ENCODE measurements at places on chromosomes 3 and 15. TPM values are rescaled to one million over a fixed set of nuclear protein-coding genes. Genes with fewer than 3 reads are reported as not detected.

- peak; percentile 15 for DNase-seq
Measured at GRCh38 chr3:33115024-33115768, 1.4 kb downstream of the CRTAP start.

The CCDC80 gene
- 1,947 TPM for total RNA-seq

GRCh38 chr15:25743548-25744275, 119.4 kb downstream of the ATP10A start:
- peak; percentile 27 for DNase-seq

The DUOX1 gene
- total RNA-seq, result not detected

- peak; percentile 87 for DNase-seq
Measured at GRCh38 chr3:177470197-177470941, 273.1 kb upstream of the TBL1XR1 start.

The LRRC49 gene
- total RNA-seq, result 12.5 TPM

DNA sequence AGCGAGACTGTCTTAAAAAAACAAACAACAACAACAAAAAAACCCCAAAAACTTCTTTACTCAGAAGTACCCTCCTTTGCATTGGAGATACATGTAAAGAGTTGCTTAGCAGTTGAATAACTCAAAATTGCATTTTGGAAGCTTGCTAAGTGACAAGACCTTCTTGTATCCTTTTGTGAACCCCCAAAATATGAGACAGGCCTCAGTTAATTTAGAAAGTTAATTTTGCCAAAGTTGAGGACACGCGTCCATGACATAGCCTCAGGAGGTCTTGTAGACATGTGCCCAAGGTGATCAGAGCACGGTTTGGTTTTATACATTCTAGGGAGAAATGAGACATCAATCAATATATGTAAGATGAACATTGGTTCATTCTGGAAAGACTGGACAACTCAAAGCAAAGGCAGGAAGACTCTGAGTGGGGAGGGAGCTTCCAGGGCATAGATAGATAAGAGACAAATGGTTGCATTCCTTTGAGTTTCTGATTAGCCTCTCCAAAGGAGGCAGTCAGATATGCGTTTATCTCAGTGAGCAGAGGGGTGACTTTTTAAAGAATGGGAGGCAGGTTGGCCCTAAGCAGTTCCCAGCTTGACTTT, 1.7 kb upstream of the ARF4 start:
- no peak for DNase-seq

DNA sequence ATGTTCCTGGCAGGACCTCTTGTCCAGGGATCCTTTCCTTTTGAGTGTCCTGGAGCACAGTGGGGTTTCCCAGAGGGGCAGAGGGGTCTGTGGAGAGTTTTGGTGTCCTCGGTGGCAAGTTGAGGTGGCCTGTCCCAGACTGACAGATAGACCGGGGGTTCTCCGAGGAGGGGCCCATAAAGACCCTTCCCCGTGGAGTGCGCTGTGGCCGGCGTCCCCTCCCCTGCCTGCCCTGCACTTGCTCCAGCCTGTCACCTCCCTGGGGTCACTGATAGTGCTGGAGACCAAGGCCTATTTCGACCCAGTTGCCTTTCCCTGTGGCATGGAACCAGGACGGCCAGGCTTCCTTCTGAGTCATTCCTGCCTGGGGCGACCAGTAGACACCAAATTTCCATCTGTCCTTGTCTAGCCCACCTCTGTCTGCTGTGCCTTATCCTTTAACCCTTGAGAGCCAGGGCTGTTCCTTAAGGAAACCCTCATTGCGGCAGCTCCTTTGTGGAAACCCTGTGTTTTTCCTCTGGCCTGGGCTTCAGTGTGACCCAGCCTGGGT, 2.9 kb downstream of the MUC4 start:
- DNase-seq, result no peak

DNA sequence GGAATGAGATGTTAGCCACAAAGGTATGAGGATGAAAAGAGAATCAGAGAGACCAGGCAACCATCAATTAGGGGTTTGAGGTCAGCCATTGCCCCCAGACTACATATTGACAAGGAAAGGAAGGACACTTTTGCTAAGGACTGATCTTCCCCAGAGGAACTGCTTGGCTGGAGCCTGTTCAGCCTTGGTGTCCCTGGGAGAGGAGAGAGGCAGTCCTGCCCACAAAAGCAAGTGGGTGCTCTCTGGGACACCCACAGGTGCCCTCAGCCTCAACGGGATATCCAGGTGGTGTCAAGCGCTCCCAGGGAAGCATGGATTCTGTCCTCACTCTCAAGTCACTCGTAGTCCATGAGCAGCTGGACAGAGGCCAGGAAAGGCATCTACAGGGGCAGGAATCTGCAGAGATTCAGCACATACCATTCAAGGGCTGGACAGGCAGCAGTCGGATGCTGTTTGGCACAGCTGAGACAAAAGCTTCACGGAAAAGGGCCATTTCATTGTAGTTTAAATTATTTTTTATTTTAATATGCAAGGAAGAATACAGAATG, 166.2 kb downstream of the UACA start:
- peak; percentile 54 for DNase-seq

The TUSC2 gene
- 16.9 TPM for total RNA-seq

DNA sequence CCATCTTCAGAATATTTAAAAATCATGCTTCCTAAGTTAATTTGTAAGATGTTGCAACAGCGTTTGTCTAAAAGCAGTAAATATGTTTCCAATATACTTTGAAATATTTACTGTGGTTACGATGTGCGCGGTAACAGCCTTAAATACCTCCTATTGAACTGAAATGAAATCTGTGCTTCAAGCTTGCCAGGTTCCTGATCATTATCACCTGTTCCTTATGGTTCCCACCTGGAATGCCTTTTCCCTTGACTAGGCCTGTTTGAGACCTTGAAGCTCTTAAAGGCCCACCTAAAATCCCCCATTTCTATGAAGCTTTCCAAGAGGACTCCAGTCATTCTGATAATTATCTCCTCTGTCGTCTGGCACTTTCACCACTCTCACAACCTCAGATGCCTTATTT, 146.7 kb downstream of the NAALADL2 start:
- no peak for DNase-seq

The NOX5 gene
- not detected for total RNA-seq

DNA sequence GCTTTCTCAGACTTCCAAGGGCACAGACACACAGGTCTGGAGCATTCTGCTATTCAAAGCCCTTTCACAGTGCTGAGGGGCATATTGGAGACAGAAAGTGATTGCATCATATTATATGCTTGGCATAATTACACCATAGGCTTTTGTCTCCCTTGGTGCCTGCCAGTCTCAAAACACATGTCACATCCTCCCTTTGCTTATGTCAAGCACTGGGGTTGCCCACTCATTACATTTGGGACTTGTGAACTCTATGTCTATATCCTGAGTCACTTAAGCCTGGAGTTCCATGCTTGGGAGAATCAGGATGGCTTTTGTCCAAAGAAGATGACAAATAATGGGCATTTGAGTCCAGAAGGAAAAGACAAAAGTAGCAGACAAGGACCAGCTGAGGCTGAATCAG, 12.3 kb upstream of the PDZRN3 start:
- DNase-seq, result no peak

The TMEM44 gene
- total RNA-seq, result 27.9 TPM

GRCh38 chr3:46829699-46830208, 33.5 kb downstream of the MYL3 start:
- DNase-seq, result no peak

The SLC22A13 gene
- 1.2 TPM for total RNA-seq

GRCh38 chr3:126154391-126155279, 25.8 kb downstream of the ALDH1L1 start:
- peak; percentile 77 for DNase-seq

DNA sequence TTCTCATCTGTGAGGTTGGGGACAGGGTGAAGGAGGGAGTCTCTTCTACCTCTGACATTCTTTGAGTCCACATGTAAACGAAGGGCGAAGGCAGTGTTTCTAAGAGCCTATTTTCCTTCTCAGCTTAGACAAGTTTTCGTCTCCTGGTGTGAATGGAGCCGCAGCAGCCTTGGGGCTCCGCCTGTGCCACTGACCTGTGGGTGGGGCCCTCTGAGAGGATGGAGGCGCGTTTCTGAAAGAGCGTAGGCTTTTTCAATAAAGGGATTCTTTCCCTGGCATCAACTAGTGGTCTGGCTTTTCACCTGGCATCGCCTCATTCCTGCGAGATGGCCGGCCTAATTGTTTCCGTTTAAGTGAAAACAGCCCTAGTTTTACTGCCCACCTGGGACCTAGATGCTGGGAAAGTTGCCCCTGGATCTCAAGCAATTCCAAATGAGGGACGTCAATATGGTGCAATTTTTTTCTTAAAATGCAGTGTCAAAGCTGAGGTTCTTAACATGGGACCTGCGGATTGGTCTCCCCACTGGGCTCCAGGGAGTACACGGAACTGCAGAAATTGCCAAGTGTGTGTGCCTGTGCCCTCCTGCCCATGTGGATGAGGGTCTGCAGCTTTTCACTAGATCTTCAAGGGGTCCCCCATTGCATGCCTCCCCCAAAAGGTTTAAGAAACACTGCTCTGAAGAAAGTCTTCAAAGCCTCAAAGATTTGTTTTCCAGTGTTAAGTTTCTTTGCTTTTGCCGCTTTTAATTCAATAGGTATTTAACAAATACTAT, 958 bp downstream of the GLDN start:
- DNase-seq, result no peak

GRCh38 chr3:143171141-143171980, 51.8 kb downstream of the CHST2 start:
- DNase-seq, result no peak

- no peak for DNase-seq
Measured at GRCh38 chr15:101615414-101615985, 36.7 kb downstream of the TM2D3 start.

The SCAANT1 gene
- not detected for total RNA-seq

The SNTN gene
- not detected for total RNA-seq

- no peak for DNase-seq
Measured at GRCh38 chr15:76996526-76997401, 1.8 kb downstream of the PSTPIP1 start.

DNA sequence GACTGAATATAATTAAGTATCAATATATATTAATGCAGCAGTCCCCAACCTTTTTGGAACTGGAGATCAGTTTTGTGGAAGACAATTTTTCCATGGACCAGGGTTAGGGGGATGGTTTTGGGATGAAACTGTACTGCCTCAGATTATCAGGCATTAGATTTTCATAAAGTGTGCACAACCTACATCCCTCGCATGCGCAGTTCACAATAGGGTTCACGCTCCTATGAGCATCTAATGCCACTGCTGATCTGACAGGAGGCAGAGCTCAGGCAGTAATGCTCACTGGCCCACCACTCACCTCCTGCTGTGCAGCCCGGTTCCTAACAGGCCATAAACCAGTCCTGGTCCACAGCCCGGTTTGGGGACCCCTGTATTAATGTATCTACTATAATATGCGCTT, 95.6 kb downstream of the ULK4 start:
- no peak for DNase-seq

- DNase-seq, result no peak
Measured at GRCh38 chr3:187808527-187808895, 63.2 kb upstream of the BCL6 start.

DNA sequence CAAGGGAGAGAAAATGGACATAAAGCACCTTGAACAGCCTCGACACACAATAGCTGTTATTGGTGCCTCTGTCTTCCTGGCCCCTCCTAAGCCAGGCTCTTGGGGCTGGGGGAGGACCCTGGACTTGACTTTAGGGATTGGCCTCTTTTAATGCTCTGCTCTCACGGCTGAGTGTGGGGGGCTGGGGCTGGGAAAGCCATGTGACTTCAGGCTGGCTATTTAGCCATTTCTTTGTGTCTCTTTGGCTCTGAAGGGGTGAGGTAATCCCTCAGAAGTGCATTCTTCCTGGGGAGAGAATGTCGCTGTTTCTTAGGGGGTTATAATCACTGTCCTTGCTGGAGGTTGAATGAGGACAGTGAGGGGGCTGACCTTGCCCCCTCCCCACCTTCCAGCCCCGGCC, 26.2 kb downstream of the MAGEF1 start:
- no peak for DNase-seq

The TMEM158 gene
- 15.0 TPM for total RNA-seq

GRCh38 chr3:184525337-184526087, 36.1 kb upstream of the EPHB3 start:
- DNase-seq, result peak; percentile 79

DNA sequence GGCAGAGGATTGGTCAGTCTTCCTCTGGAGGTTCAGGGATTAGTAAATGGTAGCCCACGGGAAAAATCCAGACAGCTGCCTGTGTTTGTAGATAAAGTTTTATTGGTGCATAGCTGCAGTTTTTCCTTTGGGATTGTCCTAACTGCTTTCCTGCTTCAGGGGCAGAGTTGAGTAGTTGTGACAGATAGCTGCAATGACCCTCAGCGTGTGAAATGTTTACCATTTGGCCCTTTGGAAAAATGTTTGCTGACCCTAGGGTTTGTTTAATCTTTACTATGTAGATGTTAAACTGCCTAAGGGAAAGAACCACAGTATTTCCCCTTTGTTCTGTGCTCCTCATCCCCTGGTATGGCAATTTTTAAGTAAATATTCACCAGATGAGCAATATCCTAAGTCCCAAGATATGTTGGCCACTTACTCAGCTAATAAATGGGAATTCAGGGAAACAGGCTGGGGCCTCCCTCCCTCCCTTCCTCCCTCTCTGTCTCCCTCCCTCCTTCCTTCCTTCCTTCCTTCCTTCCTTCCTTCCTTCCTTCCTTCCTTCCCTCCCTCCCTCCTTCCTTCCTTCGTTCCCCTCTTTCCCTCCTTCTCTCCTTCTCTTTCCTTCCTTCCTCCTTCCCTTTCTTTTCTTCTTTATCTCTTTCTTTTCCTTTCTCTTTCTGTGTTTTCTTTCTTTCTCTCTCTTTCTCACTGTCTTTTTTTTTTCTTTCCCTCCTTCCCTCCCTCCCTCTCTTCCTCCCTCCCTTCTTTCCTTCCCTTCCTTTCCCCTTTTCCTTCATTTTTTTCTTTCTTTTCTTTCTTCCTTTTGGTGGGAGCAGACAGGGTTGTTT, 234.6 kb upstream of the BHLHE40 start:
- DNase-seq, result no peak

The VWA5B2 gene
- not detected for total RNA-seq

DNA sequence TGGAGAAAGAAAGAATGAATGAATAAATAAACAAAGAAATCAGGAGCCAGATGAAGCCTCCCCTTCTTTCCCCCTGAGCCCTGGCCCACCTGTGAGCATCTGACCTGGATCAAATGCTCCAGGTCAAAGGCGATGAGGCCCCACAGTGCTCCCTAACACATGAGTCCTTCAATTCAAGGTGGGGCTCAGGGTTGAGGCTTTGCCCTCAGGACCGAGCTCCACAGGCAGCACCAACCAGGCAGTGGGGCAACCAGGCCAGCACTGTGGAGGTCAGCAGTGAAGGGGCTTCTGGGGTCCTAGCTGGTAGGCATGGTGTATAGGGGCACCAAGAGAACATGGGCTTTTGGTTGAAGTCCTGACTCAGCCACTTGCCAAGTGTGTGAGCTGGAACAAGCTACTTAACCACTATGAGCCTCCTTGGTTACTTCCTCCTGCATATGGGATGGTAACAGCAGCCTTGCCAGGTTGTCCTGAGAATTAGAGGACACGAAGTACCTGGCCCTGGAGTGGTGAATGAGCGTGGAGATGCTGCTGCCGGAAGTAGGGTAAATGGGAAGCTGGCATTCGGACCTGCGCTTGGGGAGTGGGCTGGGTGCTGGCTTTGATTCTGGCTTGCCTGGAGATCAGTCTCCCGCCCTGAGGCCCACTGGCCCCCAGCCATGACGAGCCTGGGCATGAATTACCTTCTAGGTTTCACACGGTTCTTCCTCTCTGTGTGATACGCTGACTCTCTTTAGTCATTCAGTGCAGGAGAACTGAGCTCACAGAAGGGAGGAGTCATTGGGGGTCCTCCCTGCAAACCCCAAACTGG, 10.0 kb upstream of the PAQR5 start:
- DNase-seq, result peak; percentile 68

The CD200R1 gene
- not detected for total RNA-seq

The ACAN gene
- 11.6 TPM for total RNA-seq
